ENCODE measurements at places on chromosomes 11 and 22.

DNA sequence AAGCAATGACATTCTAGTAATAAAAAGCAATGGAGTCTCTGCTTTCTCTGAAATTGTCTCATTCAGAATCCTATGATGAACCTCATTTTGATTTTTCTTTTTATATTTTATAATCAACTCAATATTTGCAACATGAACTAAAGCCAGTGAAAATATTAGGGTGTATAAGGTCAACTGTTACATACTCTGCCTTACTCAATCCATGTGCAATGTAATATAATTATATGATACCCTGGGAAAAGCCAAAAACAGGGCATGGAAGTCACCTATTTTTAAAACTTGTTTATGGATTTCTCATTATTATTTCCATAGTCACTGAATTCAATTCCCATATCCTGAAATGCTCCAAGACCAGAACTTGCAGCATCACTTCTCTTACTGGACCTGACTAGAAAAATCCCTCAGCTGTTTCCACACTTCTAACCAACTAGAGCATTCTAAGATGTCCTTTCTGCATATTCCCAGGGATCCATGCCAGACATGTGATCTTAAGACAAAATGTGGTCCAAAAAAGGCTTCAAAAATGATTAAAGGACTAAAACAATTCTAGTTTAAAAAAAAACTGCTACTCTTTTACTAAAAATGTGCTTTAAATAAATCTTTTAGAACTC lies 97.3 kb downstream of the GUCY1A2 start:
- DNase-seq, result no peak

- no peak for DNase-seq
Observed at GRCh38 chr11:134696455-134696854, 284.4 kb upstream of the B3GAT1 start.

GRCh38 chr11:85826116-85826855 lies 15.3 kb upstream of the SYTL2 start:
- DNase-seq, result no peak

DNA sequence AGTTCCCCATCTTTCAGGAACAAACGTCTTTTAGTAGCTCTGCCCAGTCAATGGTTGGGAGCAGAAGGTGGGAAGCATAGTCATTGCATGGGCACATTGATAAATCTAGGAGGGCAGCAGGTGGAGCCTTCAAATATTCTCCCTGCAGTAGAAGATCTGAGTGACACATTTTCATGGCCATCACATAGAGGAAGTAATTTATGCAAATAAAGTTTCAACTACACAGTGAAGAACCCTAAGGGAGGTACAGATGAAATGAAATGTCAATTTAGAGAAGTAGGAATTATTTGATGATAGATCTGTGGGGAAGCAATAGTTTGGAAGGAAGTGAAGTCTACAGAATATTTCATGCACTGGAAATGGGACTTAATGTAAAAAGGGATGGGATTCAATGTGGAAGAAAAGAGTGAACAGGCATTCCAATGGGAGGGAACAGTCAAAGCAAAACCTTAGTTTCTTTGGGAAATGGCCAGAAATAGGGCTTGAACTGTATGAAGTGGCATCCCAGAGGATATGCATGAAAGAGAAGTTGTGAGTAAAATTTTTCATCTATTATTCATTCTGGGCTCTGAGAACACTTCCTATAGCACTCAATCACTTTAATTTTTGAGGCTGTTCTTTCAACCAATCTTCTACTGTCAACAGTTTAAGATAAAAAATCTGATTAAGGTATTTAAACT lies 256.2 kb upstream of the LUZP2 start:
- no peak for DNase-seq

DNA sequence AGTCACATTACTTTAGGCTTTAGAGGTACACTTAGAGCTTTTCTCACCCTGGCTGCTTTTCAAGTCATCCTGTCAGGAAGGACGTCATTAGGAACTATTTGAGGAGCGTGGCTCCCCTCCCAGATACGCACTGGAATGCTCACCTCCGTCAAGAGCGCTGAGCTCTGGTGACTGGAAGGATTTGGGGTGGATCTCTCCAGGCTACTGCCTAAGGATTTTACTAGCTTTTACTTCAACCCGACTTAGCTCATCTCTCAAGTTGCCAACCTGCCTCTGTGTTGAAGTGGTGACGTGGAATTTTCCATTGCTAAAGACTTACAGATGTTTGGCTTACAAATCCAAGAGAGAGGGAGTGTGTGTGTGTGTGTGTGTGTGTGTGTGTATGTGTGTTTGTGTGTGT lies 355.3 kb upstream of the CCDC90B start:
- no peak for DNase-seq

GRCh38 chr11:130386056-130386455 lies 42.4 kb downstream of the ADAMTS8 start:
- DNase-seq, result no peak

DNA sequence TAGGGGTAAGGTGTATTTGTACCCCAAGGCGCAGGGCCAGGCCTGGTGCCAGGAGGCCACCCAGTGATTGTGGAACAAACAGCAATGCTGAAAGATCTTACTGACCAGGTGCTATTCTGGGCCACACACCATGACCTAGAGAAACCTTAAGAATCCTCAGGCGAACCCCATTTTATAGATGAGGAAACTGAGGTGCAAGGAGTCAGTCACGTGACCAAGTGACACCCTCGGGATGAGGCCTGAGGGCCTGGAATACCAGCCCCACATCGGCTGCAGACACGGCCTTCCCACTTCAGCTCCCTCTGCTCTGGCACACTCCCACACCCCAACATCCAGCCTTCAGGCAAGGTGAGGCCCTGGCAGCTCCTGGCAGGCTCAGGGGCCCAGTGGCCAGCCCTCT lies 13.1 kb downstream of the CABP7 start:
- DNase-seq, result no peak

DNA sequence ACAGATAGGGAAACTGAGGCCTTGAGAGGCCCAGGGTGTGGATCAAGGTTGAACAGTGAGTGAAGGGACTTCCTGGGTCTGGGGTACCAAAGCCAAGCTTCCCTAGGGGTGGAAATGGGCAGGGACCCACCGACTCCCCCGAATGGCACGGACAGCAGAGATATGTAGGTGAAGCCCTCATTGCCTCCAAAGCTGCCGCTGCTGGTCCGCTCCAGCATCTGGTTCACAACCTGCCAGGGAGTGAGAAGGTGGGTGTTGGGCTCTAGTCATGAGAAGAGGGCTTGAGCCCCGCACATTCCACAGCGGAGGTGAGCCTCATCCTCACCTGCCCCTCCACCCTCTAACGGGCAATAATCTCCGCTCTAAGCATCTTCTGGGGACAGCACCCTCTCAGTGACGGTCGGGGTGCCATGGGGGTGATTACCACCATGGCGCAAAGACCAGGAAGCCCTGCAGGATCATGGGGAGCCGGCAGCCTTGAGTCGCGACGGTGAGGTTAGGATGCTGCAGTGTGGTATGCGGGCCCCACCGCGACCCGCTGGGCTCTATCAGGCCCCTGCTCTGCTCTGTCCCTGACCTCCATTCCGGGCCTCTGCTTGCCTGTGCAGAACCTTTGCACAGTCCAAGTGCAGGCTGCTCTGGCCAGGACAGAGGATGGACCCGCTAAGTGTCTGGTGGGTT lies 10.8 kb downstream of the ALDH3B2 start:
- DNase-seq, result no peak

GRCh38 chr22:43854121-43854785 lies 8.1 kb downstream of the SULT4A1 start:
- no peak for DNase-seq

DNA sequence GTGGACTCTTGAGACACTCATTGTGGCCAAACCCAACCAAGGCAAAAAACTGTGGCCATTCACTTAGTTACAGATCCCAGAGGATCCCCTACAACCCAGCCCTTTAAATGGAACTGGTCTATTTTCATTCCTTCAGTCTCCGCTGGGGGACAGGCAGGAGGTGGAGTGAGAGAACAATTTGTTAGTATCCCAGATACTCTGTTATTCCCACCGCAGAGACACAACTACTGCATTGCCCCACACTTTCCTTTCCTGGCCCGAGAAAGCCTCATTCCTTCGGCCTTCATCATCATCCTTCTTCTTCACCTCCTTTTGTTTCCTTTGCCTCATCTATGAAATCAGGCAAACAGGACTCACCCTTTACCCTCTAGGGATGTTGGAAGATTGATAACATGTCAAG lies 191.1 kb downstream of the NTM start:
- no peak for DNase-seq

- no peak for DNase-seq
Observed at GRCh38 chr11:43197379-43197778, 114.4 kb upstream of the API5 start.

DNA sequence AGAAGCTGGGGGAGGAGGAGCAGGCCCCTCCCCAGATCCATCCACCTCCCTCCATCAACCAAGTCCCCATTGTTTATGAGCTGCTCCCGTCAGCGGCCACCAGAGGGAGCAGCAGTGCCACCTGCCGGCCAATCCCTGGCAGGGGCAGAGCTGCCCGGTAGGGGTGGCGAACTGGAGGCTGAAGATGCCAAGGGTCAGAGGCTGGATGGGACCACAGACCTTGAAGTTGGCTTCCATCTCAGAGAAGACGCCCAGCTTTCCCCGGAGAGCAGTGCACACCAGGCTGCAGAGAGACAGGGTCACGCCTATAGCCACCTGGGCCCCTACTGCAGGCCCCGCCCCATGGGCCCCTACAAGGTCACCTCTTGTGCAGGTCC lies 3.6 kb downstream of the FIBP start:
- DNase-seq, result peak; percentile 74

GRCh38 chr22:37860796-37861421 lies 11.7 kb downstream of the EIF3L start:
- DNase-seq, result no peak
